ENCODE measurements at places on chromosomes 2 and 18.

GRCh38 chr2:113133704-113134598 lies 6.6 kb downstream of the IL1RN start:
- no peak for DNase-seq

DNA sequence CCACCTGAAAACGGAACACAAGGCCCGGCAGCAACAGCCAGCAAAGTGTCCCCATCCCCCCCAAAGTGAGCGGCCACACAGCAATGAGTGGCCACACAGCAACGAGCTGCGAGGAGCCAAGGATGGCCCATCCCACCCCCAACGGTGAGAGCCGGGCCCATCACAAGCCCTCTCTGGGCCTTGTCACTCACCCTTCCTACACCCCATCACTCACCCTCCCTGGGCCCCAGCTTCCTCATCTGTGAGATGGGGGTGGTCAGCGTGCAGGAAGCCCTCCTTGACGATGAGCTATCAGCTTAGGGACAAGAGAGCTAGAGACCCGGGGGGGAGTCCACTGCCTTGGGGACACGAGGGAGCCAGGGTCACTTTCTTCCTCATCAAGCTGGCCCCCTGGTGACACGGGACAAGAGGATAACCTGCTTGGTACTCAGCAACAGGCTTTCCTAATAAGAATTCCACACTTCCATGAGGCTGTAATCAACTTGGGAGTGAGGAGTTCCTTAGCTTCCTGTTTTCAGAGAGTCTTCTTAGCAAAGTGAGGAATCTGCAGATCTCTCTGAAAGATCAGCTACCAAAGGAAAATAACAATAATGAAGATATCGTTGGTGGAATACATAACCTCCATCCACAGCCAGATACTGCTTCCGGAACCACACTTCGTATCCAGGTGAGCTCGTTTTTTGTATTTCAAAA lies 92.8 kb downstream of the HDAC4 start:
- DNase-seq, result peak; percentile 38

GRCh38 chr18:46660957-46661749 lies 4.1 kb upstream of the LOXHD1 start:
- peak; percentile 64 for DNase-seq

- DNase-seq, result no peak
Measured at GRCh38 chr2:134601264-134601663, 117.5 kb downstream of the TMEM163 start.

DNA sequence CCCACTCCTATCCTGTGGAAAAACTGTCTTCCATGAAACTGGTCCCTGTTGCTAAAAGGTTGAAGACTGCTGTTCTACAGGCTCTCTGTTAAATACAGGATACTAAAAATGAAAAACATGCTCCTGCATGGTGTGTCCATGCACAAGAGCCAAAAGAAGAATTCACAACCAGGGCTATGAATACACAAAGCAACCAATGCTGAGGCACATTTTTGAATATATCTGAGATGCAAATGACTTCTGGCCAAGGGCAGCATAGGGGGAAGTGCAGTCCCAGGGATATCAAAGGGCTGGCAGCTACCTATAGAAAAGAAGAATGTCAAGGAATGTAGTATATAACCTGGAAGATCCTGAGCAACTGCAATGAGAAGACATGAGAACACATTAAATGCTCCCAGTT lies 6.6 kb downstream of the NEMP2 start:
- DNase-seq, result no peak

DNA sequence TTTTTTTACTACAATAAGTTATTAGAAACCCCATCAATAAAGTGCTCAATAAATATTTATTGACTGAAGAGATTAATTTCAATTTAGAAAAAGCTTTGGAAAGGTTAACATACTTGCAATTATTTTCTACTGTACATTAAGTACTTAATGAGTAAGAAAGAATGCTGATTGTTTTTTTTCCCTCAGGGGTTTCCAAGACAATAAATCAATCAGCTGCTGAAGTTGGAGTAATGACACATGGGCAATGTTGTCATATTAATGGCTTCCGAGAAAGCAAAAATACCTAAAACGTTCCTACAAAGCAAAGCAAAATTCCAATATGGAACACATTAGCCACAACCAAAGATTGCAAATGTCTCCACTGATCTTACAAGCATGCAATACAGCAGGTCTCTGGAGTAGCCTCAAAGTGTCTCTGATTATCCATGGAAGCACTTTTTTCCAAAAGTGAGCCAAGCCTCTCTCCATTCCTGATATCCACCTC lies 66.7 kb downstream of the ZC3H6 start:
- DNase-seq, result no peak

DNA sequence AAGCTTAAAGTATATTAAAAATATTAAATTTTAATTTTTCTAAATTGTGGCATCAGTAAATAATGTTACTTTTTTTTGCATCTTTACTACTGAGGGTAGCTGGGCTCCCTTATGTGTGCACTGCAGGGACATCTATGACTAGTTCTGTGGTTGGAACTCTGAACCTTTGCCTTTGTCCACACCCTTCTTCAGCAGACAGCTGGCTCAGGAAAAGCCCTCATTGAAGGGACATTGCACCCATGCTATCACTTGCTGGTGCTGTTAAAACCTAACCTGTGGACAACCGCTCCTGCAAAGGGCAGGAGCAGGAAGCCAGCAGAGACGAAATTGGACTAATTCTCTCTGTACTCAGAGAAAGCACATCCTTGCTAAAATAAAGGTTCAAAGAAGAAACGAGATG lies 30.1 kb downstream of the MOCOS start:
- DNase-seq, result no peak

GRCh38 chr2:151808258-151809072 lies 19.8 kb downstream of the ARL5A start:
- DNase-seq, result peak; percentile 57

DNA sequence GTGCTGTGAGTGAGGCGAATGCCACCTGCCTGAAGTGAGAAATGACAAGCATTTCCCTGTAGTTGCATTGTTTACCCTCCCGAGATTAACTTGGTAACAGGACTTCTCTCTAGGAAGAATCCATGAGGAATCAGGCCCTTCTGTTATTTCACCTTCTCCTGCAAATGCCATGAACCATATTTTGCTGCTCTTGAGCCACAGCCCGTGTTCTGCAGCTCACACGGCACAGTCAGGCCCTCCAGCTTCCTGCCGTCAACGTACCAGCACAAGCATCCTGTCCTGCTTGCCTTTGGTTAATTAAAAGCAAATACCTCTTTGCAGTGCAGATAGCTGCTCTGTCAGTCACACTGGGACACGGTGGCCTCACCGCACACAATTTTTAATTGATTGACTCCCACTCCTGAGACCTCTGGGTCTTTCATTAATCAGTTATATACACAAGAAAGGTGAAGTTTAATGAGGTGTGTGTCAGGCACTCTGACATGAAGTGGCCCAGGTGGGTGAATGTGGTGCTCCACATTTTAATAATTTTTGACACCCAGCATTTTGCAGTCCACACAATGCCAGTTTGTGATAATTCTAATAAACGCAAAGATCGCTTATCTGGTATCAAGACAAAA lies 95.3 kb upstream of the ASB18 start:
- DNase-seq, result no peak

All from GM03348 (cell line).